ENCODE measurements at places on chromosomes 1 and 21.

DNA sequence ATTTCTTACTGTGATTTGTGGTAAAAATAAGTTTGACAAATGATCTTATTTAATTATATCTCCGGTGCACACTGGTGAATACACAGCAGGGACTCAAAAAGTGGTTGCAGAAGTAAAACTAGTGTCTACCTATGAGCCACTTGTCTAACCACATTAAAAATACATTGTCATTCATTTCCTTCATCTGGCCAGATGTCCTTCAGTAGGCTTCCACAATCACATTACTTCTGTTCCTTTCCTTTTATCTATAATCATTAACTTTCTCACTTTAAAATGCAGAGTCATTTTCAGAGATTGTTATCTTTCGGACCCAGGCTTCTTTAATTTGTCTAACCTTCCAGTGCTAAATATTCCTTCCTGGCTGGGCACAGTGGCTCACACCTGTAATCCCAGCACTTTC, 3.0 kb downstream of the RBBP5 start:
- no peak for DNase-seq

- no peak for DNase-seq
Observed at GRCh38 chr1:214897581-214897980, 185.0 kb upstream of the KCNK2 start.

GRCh38 chr1:52927212-52928014, at the start of gene SCP2:
Gene SCP2 (plus strand): TSS chr1:52927276. CDS start chr1:52927397, 121 bp downstream.
- DNase-seq, result no peak

- DNase-seq, result no peak
Observed at GRCh38 chr1:33725556-33726160, 138.2 kb upstream of the HMGB4 start.

- DNase-seq, result no peak
Observed at GRCh38 chr1:184870319-184870718, 104.0 kb downstream of the NIBAN1 start.

DNA sequence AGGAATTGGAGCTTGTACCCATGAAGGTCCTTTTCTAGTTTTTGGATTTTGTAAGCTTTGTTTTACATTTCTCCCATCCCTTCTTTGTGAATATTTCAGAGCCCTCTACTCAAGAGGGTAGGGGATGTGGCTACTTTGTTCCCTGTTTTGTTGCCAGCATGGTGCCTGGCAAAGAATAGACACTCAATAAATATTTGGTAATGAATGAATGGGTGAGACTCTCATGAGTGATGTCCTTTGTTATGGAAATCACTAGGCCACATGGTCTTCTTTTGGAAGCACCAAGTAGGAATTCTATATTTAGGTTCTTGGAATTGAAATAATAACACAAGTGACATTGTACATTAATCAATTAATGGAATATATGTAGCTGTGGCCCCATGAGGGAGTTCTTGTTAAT, 26.8 kb upstream of the ATP5PO start:
- no peak for DNase-seq

- DNase-seq, result peak; percentile 25
Observed at GRCh38 chr1:77511440-77511840, 171.0 kb downstream of the ZZZ3 start.

DNA sequence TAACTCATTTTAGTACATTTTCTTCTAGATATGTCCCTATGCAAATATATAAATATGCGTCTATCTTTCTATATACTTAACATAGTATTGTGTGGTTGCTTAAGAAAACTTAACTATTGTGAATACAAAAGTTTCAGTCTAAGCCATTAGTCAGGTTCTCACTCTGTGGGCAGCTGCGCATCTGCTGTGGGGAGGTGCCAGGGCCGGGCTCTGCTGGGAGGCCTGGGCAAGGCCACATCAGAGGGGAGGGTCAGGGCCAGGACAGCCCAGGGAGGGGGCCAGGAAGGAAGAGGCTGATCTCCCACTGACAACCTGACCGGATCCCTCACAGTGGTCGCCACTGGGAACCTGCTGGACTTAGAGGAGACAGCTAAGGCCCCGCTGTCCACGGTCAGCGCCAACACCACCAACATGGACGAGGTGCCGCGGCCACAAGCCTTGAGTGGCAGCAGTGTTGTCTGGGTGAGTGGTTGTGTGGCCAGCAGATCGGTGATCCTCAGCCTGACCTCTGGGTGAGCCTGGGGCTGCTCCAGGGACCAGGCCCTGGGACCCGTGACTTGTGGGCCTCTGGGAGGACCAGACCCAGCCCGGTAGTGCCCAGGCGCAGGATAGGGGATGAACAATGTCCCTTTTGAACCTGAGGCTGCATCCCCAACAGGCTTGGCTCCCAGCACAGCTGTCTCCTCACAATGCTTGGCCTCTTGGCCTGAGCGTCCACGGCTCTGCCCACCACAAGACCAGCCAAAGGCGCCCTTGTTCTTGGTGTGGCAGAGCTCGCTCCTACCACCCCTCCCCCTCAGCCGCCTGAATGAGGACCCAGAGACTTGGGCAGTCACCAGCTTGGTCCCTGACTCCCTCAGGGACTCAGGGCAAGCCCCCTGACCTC, 20.2 kb downstream of the LDLRAP1 start:
- no peak for DNase-seq

- no peak for DNase-seq
Observed at GRCh38 chr1:154747740-154748404, 122.2 kb downstream of the KCNN3 start.

GRCh38 chr1:10601342-10602070, 126.8 kb downstream of the PEX14 start:
- DNase-seq, result no peak

All from HFF-Myc (cell line).